ENCODE measurements at places on chromosomes 2 and 18.

GRCh38 chr2:69769272-69769671, 27.3 kb downstream of the ANXA4 start:
- no peak for DNase-seq

- DNase-seq: peak; percentile 7
These were observed 48.0 kb upstream of the LPIN2 start for GRCh38 chr18:3060667-3061580.

- no peak for DNase-seq
These were observed 375.8 kb downstream of the INSIG2 start for GRCh38 chr2:118464046-118464445.

GRCh38 chr2:198213253-198213652, 408.9 kb downstream of the PLCL1 start:
- no peak for DNase-seq

GRCh38 chr2:99545066-99545465, 55.2 kb upstream of the REV1 start:
- DNase-seq: no peak

DNA sequence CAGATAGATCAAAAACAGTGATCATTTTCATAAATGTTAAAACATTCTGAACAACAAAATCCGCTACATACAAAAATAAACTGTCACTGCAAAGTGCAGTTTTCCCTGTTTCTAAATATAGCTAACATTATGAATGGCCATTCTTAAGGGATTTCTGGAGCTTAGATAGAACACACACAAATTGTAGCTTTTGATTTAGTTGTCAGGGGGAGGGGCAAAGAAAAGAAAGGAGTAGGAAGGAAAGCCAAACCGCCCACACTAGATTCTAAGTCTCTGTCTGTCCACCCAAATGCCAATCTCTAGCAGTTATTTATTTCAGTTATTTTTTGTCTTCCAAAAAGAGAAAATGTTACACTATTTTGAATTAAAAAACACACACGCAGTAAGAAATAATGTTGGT, 182.4 kb downstream of the CDH2 start:
- DNase-seq: no peak

DNA sequence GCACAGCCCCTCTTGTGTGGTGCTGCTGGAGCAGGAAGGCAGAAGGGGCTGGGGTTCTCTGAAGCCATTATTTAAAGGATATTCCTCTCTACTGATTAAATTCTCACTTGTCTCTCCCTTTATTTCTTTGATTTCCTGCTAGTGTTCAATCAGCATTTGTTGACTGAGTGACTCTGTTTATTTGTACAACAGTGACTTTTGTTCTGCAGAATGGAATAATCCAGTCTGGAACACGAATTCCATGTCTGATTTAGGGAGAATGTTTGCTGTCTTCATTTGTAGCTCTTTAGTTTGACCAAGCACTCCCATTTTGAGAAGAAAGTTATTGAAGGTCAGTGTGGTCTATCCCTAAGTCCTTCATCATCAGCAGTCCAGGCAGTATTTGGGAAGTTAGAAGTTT, 141.2 kb downstream of the SETBP1 start:
- no peak for DNase-seq

GRCh38 chr2:197862246-197862955, 58.0 kb downstream of the PLCL1 start:
- no peak for DNase-seq

DNA sequence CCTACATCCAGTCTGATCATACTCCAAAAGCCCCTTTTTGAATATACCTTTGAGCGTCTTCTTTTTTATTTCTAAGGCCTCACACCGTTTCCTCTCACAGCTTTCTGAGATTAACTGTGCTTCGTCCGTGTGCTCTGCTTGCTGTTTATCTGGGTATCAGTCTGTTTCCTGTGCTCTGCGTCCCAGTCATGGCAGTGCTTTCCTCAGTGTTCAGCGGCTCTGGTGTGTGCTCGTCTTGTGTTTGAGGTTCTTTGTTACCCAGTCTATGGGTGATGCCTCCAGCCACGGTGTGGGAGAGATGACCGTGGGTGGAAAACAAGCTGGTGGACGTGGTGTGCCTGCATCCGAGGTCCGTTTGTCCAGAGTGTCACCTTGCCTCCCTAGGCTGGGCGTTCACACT, 33.6 kb upstream of the BIN1 start:
- DNase-seq: no peak

GRCh38 chr2:153917570-153917969, 45.8 kb downstream of the GALNT13 start:
- DNase-seq: no peak

- DNase-seq: no peak
These were observed 50.8 kb upstream of the TMEM87B start for GRCh38 chr2:112004253-112004645.

- DNase-seq: no peak
These were observed 77.1 kb upstream of the CDC42EP3 start for GRCh38 chr2:37748541-37748940.

DNA sequence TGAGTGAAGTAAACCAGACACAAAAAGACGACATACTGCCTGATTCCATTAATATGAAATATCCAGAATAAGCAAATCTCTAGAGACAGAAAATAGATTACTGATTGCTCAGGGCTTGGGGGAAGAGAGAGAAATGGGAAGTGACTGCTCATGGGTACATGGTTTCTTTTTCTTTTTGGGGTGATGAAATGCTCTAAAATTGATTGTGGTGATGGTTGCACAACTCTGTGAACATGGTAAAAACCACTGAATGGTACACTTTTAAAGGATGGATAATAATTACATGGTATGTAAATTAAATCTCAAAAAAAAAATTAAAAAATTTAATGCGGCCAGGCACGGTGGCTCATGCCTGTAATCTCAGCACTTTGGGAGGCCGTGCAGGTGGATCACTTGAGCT, 39.3 kb downstream of the RPL31 start:
- DNase-seq: no peak
